Activated CD4-positive, alpha-beta T cell treated with anti-CD3 and anti-CD28 coated beads, Interleukin-2, amount 10 ng/mL, durations not matched to agents 7 days and 5 days (primary cell): ENCODE measurements at places on chromosomes 16 and 17.

DNA sequence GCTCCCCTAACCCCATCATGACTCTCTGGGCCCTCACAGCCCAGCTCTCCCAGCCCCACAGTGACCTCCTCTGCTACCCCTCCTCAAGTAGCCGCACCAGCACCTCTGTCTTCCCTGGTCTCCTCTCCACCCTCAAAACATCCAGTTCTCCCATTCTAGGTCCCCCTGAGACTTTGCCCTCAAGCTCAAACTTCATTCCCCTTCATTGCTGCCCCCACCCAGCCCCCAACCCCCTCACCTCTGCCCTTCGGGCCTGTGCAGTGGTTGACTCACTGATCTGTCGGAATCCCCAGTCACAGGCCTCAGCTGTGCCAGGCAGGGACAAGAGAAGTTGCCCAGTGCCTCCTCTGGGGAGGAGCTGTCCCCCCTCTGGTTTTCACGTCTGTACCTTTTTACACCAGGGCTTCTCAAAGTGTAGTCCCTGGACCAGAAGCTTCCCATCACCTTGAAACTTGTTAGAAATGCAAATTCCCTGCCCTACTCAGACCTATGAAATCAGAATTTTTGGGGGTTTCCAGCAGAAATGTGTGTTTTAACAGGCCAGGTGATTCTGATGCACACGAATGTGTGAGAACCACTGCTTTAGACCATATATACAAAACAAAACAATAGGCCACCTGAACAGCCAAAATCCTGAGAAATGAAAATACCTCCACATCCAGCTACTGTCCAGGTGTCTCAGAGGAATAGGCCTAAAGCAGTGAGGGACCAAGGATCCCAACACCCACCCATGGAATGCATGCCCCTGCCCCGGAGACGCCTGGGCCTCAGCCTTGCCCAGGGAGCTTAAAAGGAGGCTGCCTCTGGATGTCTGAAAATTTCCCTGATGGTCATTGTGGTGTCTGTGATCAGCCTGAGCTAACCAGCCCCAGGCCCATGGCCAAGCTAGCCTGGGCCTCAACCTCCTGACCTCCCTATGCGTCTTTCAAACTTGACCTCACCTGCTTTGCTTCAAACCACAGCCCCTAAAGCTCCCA lies 853 bp upstream of the DOK4 start:
- no peak for DNase-seq

- no peak for DNase-seq
Measured at GRCh38 chr17:28523186-28523585, 17.0 kb downstream of the FOXN1 start.

GRCh38 chr17:73292031-73292531 lies 19.7 kb downstream of the CDC42EP4 start:
- DNase-seq: no peak

DNA sequence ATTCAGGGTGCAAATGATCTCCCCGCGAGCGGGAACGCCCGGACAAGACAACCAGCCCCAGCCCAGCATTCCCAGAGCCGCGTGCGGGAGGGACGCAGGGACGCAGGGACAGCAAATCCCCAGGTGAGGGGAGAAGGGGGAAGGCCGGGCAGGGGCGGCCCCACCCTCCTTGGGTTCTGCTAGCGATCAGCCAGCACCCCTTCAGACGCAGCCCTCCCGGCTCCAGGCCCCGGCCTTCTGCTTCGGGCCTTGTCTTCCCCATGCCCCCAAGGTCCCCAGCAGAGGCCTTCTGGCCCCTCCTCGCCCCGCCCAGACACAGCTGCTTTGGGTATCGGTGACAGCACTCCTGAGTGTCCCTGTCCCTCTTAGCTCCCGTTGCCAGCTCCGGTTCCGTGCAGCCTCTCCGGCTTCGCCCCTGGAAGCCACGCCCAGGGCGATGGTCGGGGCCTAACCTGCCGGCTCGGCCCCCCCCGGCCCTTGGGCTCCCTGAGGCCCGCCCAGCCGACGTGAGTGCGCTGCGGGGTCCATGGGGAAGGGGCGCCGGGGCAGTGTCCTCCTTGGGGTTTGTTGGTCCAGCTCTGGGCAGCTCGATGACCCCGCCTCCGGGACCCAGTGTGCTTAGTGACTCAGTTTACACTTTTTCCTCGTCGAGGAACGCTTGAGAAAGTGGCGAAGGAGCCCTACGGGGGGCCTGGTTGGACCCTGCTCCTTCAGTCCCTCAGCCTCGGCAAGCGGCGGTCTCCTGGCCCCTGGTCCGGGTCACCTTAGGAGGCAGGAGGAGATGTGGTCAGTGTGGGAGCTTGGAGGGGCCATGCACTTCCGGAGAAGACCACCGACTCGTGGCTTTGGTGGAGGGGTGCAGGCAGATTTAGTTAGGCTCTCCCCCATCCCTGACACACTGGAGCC lies 50.5 kb upstream of the AMZ2 start:
- no peak for DNase-seq

- DNase-seq: no peak
Measured at GRCh38 chr16:27430923-27431484, 29.0 kb downstream of the IL21R start.

DNA sequence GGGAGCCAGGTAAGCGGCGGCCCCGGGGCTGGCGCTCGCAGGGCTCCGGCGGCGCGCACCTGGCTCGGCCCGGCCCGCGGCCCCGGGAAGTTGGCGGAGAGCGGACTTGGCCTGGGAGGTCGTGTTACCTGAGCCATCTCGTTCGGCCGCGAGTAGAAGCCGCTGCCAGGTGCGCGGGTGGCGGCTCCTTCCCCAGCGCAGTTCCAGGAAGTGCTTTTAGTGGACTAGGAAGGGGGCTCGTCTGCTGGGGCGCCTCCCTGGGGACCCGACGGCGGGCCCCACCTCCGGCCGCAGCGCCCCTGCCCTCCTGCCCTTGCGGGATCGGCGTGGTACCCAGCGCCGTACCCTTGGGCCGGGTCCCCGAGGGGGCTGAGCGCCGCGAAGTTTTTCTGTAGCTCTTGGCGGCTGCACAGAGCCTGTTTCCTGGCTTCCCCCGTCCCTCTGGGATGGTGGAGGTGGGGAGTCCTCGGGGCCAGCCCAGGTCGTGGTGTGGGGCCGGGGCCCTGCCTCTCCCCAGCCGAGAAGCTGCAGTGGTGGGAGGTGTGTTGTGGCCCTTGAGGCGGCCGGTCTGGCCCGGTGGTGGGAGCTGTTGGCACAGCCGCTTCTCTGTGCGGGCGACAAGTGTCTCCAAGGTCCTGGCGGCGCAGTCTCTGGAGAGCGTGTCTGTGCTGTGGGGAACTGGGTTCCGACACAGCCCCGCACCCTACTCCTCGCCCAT lies 96.9 kb downstream of the RAB11FIP4 start:
- peak; percentile 44 for DNase-seq
